ENCODE measurements at places on chromosomes 1 and 21. TPM values are rescaled to one million over a fixed set of nuclear protein-coding genes. Genes with fewer than 3 reads are reported as not detected.

Gene CYP4X1
- total RNA-seq: 16.9 TPM

Gene OR2L8
- not detected for total RNA-seq

Gene ERRFI1
- total RNA-seq: 23.3 TPM

Gene SIK1
- total RNA-seq: 3.6 TPM

DNA sequence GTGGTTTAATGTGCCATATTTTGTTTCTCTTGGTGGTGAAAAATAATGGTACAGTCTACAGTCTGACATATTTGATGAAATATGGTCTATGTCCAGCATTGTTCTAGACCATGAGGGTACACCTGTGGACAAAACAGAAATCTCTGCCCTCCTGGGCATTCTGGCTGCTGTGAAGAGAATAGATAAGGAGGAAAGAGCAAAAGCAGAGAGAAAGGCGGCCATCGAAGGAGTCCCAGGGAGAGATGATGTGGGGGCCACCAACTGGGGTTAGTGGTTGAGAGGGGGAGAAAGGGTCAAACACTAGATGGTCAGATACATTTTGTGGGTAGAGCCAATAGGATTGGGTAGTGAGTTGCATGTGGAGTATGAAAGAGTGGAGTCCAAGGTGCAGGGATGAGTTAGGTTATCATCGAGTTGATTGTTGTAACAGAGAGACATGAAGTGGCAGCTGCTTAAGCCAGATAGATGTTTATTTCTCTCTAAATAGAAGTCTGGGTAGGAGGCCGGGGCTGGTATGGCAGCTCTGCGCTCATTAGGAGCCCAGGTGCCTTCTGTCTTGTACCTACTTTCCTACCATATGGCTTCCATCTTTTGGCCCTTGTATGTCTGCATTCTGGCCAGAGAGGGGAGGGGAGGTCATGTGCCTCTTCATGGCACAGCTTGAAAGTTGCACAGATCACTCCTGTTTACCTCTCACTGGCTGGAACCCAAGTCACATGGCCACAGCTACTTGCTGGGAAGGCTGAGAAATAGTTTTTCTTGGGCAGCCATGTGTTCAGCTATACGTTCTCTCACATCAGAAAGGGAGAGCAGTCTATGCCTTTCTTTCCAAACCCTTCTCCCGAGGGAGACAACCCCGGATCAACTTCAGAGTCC, 13.0 kb downstream of the UBE4B start:
- H3K4me1 ChIP-seq: peaks cover 22% of the 10 kb centered on the region
- H3K4me3 ChIP-seq: no peak overlapping the region
- H3K36me3 ChIP-seq: no peaks in the 10 kb centered on the region
- no peaks in the 10 kb centered on the region for H3K27me3 ChIP-seq

DNA sequence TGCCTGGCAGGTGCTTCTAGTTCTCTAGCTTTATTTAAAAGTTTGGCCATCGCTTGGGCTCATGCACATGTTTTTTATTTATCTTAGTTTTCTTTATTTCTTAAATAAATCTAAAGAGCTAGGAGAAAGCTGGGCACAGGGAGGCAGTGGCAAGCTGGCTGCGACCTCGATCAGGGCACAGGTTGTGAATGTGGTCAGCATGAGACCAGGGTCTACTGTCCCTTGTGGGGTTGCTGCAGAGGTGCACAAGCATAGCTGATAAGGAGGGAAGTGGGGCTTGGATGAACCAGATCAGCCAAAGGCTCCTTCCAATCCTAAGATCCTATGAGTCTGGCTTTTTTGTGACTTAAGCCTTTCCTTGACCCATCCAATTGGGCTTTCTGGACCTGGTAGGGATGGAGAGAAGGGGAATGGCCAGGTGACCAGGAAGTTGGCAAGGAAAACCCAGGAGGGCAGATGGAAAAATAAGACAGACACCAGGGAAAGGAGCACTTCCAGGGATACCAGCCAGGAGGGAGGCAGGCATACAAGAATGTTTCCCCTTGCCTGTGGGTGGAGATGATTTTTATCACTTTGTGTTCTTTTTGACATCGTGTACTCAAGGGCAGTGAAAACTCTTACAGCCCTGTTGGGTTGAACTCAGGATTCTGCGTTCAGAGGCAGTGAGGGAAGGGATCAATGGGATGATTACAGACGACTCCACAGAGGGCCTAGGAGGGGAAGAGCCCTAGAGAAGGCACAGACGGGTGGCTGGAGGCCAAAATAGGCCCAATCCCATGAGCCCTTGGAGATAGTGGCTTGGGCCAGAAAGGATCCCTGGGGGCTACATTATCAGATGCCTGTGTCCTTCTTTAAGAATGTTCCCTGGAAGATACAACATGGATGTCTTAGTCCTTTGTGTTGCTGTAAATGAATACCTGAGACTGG, 8.5 kb downstream of the CYP4B1 start:
- H3K4me3 ChIP-seq: no peak overlapping the region
- peaks cover 37% of the 10 kb centered on the region for H3K4me1 ChIP-seq
- no peak for DNase-seq
- no peaks in the 10 kb centered on the region for H3K27me3 ChIP-seq
- peak overlapping the region; percentile 86 for H3K27ac ChIP-seq

- no peak overlapping the region for H3K4me3 ChIP-seq
- no peaks in the 10 kb centered on the region for H3K36me3 ChIP-seq
- no peak for DNase-seq
- peaks cover 94% of the 10 kb centered on the region for H3K4me1 ChIP-seq
- no peak overlapping the region for H3K27ac ChIP-seq
Observed at GRCh38 chr1:25705699-25706098, 89.1 kb downstream of the MAN1C1 start.

GRCh38 chr1:229440851-229441537, 7.1 kb upstream of the ACTA1 start:
- H3K36me3 ChIP-seq: no peaks in the 10 kb centered on the region
- DNase-seq: no peak
- H3K4me3 ChIP-seq: no peak overlapping the region
- no peak overlapping the region for H3K27ac ChIP-seq

- no peaks in the 10 kb centered on the region for H3K36me3 ChIP-seq
- no peak overlapping the region for H3K4me3 ChIP-seq
- no peak for DNase-seq
Observed at GRCh38 chr1:205376739-205377138, 20.0 kb upstream of the KLHDC8A start.

- H3K27me3 ChIP-seq: no peaks in the 10 kb centered on the region
- H3K36me3 ChIP-seq: no peaks in the 10 kb centered on the region
- H3K4me1 ChIP-seq: no peaks in the 10 kb centered on the region
- no peak overlapping the region for H3K27ac ChIP-seq
Observed at GRCh38 chr1:186057086-186057485, 318.0 kb downstream of the TPR start.

GRCh38 chr1:237141502-237141901, 99.5 kb downstream of the RYR2 start:
- H3K4me1 ChIP-seq: peaks cover 21% of the 10 kb centered on the region
- no peak overlapping the region for H3K4me3 ChIP-seq
- no peak for DNase-seq
- H3K27me3 ChIP-seq: no peaks in the 10 kb centered on the region
- peak overlapping the region; percentile 75 for H3K27ac ChIP-seq

- no peak overlapping the region for H3K4me3 ChIP-seq
- no peaks in the 10 kb centered on the region for H3K27me3 ChIP-seq
- H3K27ac ChIP-seq: no peak overlapping the region
- H3K36me3 ChIP-seq: no peaks in the 10 kb centered on the region
- no peak for DNase-seq
Observed at GRCh38 chr1:224219011-224219611, 36.1 kb downstream of the DEGS1 start.

DNA sequence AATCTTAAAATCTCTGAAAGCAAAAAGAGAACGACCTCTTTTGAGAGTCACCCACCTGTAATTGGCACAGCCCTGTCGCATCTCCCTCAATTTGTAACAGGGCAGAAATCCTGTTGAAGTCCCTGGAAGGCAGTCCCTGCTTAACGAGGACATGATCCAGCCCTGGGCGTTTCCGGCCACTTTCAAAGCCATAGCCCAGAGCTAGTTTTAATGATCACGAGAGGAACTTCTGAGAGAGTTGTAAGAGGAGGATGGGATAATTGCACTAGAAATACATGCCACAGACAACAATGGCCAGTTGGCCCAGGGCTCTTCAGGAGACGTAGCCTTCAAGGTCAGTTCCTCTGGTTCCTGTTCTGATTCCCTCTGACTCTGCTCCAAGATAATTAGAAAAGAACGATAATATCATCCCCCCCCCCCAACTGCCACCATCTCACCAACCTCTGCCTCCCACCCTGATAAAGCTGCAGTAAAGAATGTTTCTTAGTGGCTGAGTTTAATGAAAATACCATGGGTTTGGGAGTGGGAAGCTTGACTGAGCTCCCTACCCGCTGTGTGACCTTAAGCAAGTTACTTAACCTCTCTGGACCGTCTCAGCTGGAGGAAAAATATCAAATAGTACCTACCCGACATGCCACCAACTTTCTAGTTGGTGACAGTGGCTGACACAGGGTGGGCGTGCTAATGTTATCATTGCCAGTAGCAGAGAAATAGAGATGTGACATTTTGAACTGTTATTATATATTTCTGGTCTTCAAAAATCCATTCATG, 140.0 kb downstream of the OMA1 start:
- no peaks in the 10 kb centered on the region for H3K27me3 ChIP-seq
- H3K4me1 ChIP-seq: no peaks in the 10 kb centered on the region
- H3K36me3 ChIP-seq: no peaks in the 10 kb centered on the region
- DNase-seq: no peak
- H3K4me3 ChIP-seq: no peak overlapping the region

DNA sequence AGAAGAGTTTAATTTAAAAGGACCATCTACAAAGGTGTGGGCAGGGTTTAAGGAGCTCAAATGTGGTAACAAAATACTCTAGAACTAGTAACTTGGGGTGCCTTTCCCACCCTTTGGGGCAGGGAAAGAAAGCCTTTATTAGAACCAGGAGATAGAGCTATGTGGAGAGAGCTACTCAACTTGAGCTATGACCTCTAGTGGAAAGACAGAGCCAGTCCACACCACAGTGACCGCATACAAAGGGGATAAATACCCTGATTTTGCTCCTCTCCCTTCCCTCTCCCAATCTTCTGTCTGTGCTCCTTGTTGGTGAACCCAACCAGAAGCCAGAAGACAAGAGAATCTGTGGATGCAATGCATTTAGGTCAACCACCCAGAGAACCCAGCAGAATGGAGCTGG, 54.4 kb upstream of the JAK1 start:
- no peaks in the 10 kb centered on the region for H3K4me1 ChIP-seq
- no peaks in the 10 kb centered on the region for H3K36me3 ChIP-seq
- DNase-seq: no peak
- no peak overlapping the region for H3K27ac ChIP-seq
- no peak overlapping the region for H3K4me3 ChIP-seq

DNA sequence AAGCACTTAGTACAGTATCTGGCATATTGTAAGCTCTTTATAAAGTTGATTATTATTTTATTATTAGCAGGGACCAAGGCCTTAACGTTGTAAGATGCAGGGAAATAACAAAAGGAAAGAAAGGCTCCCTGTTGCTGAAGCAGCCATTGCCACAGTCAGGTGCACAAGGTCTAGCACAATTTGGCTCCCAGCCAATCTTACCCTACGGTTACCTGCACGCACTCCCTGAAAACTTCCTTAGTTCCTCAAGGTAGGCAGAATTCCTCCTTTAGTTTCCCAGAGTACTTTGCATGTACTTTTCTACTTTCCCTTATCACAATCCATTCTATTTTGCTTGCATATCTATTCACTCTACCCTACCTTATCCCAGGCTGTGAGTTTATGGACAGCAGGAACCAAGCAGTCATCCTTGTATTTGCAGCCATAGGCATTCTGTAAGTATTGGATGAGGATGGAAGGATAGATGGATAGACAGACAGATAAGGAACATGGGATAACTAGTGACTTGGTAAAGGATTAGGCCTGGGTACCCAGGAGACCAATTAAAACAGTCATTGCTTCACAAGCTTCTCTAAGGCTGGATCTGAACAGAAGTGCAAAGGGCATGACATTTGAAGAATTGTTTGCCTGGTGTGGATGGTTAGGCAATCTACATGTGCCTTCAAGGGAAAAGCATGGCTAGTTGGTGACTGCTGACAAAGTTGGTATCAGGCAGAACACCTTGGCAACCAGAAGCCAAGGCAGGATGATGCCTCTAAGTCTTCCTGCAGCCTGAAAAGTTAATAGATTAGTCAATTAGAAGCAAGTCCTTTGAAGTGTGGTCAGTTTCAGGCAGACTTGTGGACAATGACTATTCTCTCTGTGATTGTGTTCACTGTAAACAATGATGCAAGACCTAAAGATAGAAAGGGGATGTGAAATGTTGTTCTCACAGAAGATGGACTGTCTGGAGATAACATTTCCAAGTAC, 20.8 kb upstream of the JAK1 start:
- no peak overlapping the region for H3K27ac ChIP-seq
- H3K4me3 ChIP-seq: no peak overlapping the region
- peaks cover 39% of the 10 kb centered on the region for H3K4me1 ChIP-seq
- H3K36me3 ChIP-seq: no peaks in the 10 kb centered on the region
- no peaks in the 10 kb centered on the region for H3K27me3 ChIP-seq

- H3K27ac ChIP-seq: no peak overlapping the region
- peaks cover 87% of the 10 kb centered on the region for H3K4me1 ChIP-seq
- DNase-seq: no peak
Observed at GRCh38 chr1:19456968-19457441, 28.3 kb downstream of the CAPZB start.
